ENCODE measurements at places on chromosomes 1 and 21. TPM values are rescaled to one million over a fixed set of nuclear protein-coding genes. Genes with fewer than 3 reads are reported as not detected.

The WDR77 gene
- 25.4 TPM for total RNA-seq

DNA sequence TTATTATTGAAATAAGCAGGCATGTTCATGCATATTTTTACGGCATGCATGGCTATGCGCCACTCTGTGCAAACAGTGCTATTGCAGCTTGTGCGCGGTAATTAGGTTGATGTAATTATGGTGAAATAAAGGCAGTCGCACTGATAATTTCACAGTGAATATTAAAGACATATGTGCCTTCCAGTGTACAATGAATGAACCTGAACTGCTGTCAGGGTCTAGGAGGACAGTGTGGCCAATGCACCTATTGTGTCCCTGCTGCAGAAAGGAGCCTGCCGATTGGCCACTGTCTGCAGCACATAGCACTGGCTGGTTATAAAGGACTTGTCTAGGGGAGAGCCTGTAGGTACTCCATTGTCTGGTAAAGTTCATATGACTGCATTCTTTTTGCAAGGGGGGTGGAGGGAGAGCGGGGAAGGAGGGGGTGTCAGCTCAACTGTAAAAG lies 340.4 kb downstream of the USP25 start:
- no peak for DNase-seq

The ACOT11 gene
- 38.5 TPM for total RNA-seq

The SEMA4A gene
- total RNA-seq = 1.4 TPM

DNA sequence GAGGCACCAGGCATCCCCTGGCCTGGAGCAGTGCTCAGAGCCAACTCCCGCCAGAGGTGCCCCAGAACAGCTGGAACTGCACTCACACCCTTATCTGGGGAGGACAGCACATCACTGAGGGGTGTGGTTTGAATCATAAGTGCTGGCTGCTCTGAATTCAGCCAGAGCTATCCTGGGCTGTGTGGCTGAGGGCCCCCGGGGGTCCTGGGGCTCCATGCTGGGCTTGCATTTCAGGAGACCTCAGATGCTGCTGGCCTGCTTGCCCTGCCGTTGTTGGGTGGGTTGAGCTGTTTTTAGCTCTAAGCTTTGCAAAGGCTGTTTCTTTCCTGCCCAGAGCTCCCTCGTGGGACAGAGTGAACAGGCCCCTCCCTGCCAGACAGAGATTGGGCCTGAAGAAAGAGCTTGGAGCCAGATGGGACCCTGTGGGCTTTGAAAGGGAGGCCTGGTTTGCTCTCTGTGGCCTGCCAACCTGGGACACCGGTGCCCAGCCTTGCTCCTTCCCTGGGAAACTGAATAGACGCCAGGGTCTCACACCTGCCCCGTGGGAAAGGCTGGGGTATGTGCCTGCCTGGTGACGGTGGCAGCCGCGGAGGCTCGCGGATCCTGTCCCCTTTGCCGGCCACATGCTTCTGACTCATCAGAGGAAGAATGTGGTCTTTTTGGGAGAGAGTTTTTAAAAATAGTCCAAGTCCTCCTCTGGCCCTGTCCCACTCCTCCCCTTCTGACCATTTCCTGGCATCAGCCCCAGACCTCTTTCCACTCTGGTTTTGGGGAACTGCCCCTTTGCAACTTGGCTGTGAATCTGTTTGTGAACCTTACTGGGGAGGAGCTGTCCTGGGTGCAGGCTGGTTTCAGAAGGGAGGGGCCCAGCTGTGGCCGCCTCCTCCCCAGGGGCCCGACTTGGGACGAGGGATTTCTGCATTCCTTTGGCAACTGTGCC lies 30.0 kb downstream of the ARHGEF10L start:
- peak; percentile 86 for DNase-seq

The FCN3 gene
- 15.8 TPM for total RNA-seq

DNA sequence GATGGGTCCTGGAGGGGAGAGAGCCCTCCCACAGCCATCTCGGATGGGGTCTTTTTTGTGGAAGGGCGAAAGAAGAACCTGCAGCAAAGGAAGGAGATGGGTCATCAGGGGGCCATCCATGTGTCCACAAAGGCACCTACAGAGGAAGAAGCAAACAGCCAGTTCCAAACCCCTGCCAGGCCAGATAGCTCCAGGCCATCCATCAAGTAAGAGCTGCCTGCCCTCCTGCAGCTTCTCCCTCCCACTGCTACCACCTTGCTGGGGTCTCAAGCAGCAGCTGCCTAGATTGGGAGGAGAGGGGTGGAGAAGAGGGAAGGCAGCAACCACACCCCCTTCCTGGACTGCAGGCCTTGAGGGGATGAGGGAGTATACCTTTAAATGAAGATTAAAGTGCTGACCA lies 4.5 kb downstream of the FCAMR start:
- DNase-seq = no peak

The C1orf210 gene
- total RNA-seq = not detected

DNA sequence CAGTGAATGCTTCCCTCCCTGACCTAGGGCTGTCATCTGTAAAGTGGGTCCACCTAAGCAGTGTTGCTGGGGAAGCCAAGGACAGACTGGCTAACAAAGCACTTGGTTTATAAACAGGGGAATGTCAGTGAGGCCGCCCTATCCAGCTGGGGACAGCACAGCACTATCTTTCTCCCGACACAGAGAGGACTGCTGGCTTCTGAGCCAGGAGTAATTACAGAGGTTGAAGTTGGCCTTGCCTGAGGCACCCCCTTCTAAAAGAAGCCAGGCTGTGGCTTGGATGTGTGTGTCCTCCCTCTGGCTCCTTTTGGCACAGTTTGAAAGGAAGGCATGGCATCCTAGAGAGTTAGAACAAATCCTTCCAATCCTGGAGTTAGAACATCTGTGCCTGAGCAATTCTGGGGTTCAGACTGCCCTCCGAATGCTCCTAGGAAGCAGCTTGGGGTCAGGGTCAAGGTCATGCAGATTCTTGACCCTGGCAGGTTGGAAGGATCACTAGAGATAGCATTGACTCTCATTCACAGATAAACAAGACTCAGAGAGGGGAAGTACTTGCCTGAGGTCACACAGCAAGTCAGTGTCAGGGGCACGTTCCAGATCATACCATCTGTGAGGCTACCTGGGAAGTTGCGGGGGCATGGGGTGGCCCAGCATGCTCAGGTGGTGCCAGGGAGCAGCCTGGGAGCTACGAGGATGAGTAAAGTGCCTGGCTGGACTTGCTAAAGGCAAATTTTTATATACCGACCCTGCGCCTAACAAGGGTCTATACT lies 1.3 kb upstream of the LDLRAP1 start:
- DNase-seq = no peak

Measured in Right ventricle myocardium superior (tissue), 1 donor.